Activated CD4-positive, alpha-beta T cell treated with anti-CD3 and anti-CD28 coated beads, Interleukin-2, amount 50 U/mL, for 16 hours (primary cell): ENCODE measurements at places on chromosomes 6 and 20.

DNA sequence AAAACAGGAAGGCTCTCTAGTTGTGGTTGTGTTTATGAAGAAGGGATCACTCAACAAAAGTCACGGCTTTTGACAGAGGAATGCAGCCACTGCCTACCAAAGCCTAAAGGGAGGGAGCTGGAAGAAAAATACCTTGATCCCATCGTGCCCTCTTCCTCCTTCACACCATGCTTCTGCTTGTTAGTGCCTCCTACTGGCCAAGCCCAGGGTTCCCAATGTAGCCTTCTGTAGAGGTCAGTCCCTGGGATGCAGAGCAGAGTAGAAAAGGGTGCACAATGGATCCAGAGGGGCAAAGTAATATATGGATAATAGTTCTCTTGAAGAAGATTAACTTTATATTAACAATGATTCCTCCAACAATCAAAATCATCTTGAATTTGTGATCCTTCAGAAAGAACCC lies 293.5 kb upstream of the FERMT1 start:
- no peak for DNase-seq

DNA sequence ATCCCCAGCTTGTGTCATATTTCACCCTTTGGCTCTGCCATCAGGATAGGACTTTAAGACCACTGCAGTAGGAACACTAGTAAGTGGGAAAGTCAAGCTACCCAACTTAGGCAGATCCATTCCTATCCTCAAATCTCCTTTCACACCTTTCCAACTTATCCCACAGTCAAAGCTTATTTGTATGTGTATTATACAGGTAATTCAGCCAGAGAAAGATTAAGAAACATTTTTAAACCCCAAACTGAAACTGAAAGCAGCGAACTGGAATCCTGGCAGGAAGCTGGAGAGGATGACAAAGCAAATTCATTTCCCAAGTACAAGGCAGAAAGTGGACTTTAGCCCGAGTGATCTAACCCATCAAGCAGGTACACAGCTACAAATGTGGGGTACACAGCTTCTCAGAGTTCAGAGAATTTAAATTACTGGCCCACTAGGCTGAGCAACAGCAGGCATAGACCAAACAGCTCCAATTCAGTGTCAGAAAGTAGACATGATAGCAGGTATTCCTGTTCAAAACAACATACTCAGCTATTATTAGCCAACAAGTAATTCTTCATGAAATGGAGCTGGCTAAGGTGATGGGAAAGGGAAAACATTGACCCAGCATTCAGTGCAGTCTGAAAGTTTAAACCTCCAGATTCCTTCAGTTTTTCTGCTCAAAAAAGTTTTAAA lies 39.1 kb downstream of the ILRUN start:
- peak; percentile 51 for DNase-seq

DNA sequence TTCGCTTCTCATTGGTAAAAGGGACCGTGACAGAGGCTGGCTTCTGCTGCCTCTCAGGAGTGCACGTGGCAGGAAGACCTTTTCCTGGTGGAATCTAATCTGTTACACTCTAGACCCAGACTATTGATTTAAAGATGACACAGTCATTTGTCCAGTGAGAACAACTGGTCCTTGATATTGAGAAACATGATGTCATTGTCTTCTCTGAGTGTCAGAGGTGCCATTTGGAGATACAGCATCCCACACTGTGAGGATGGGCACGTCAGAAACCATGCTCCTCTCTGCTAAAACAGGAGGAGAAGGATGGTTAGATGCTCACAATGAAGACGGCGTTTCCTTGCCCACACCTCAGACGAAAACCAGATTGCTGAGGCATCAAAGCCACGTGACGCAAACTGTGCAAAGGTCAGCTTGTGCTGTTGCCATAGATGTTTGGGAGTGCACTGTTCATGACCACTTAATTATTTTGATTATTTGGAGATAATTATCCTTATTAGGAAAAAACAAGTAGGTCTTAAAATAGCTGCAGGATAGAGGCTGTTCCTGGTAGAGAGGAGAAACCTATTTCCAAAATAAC lies 169.0 kb downstream of the SMOC2 start:
- no peak for DNase-seq

DNA sequence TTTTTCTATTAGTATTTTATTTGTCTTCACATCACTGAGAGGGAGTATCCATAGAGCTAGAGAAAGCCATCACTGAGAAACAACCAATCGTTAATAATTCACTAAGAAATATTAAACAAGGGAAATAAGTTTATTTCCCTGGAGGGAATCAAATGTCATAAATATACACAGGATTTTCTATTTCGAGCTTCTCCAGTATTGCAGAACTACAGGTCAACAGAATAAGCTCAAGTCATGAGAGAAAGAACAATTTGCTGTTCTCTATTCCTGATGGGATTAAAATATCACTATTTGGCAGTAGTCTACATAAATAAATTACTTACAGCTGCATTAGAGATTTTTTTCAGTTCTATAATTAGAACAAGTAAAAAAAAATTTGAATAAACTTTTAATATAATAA lies 2.2 kb upstream of the FAM162B start:
- DNase-seq: no peak

DNA sequence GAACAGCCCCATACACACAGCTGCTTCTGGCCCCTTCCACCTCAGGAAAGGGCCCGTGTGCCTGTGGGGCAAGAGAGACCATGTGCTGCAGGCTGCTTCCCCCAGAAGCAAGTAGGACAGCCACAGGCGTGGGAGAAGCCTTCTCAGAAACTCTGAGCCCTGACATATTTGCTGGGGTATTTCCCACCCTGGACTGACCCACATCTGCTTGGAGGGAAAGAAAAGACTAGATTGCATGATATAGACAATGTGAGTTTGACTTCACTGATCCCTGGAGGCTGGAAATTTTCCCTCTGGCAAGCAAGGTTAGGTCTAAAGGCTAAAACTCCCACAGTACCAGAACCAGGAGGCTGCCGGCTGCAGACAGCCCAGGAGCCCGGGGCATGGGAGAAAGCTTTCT lies 213.3 kb upstream of the SSTR4 start:
- no peak for DNase-seq

GRCh38 chr6:24763578-24763977 lies 11.2 kb upstream of the GMNN start:
- DNase-seq: no peak

DNA sequence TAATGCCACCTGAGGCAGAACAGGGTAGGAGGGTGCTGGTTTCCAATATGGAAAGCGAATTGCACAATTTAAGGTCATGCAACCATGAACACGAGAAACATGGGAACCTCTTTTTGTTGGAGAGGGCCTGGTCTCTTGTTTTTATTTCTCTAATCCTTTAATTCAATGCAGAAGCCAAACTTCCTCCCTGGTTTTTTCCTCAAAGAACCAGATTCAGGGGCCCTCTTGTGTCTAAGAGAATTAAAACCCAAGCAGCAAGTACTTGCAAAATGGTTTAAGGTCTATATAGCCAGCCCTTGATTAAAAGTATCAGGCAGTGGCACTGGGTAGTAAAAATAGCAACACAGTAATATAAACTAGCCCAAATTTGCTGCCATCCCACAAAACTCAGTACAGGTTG lies 19.5 kb downstream of the GSTA4 start:
- DNase-seq: no peak

- no peak for DNase-seq
Measured at GRCh38 chr6:132764370-132764769, 6.7 kb upstream of the VNN2 start.

- DNase-seq: no peak
Measured at GRCh38 chr6:124683507-124683906, 278.7 kb upstream of the RNF217 start.

DNA sequence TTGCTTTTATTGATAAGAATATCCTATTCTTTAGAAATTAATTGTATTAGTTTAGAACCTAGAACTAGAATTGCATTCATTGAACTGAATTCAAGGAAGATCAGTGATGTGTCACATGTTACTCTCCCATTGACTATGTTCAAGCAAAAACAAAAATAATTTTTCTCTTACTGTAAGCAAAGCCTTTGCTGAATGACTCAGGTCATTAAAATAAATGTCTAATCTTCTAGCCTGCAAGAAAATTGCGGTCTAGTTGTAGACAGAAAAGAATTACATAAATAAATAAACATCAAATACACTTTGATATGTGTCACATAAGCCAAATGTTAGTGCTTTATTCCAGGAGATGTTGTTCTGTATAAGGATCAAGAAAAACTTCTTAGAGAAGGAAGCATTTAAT lies 387.9 kb downstream of the ADGRB3 start:
- DNase-seq: no peak

GRCh38 chr20:4812641-4813075 lies 90.9 kb downstream of the PRND start:
- DNase-seq: peak; percentile 23

DNA sequence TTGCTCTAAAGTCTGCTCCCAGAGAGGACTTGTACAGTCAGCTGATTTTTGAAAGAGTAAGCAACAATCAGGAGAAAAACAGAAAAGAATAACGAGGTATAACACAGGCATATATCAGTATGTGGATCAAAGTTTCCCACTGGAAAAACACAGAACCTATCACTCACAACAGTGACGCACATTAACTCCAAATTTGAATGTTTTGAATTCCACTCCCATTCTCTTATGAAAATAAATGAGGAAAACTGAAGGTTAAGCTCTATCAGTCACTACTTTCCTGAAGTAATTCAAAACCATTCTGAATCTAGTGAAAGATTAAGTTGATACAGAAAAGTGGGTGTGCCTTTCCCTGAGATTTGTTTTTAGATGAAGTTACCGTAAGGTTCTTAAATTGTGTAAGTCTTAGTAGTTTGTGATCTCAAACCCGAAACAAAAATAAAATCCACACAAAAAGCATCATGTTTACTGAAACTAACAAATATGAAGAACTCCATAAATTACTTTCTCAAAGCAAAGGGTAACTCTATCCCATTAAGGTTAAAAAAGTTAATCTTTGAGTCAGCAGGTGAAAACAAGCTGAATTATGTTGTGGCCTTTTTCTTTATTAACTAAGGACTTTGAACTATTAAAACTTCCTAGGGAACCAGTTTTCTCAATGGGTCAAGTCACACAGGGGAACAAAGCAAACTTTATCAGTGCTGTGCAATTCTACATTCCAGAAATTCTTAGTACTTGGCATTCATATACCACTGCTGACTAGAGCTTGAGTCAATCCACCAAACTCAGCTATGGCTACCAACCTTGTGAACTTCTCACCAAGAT lies 115.7 kb downstream of the OGFRL1 start:
- no peak for DNase-seq

DNA sequence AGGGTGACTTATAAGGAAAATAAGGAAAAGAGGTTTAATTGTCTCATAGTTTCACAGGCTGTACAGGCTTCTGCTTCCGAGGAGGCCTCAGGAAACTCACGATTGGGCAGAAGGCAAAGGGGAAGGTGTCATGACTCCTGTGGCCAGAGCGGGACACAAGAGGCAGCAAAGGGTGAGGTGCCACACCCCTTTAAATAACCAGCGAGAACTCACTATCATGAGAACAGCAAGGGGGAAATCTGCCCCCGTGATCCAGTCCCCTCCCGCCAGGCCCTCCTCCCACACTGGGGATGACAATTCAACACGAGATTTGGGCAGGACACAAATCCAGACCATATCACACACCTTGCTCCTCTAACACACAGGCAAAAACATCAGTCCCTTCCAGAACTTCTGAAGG lies 254.0 kb downstream of the DLL1 start:
- no peak for DNase-seq

- DNase-seq: no peak
Measured at GRCh38 chr6:149200282-149200945, 117.1 kb upstream of the TAB2 start.

DNA sequence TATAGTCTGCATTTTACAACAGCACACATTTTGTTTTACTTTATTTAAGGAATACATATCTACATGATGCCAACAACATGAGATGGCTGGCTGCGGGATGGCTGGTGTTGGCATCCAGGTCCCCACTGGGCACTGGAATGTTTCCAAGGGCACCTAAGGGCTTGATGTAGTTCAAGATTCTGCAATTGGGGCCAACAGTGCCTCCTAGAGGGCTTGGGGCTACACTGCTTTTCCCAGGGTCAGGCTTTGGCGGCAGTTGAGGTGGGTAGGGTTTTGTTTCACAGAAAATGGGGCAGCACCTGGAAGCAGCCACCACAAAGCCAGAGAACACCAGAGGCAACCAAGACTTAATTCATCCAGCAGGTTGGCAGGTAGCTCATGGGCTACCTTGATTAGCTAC lies 202.2 kb upstream of the PRND start:
- peak; percentile 41 for DNase-seq

GRCh38 chr20:18223409-18223808 lies 64.9 kb upstream of the ZNF133 start:
- no peak for DNase-seq

DNA sequence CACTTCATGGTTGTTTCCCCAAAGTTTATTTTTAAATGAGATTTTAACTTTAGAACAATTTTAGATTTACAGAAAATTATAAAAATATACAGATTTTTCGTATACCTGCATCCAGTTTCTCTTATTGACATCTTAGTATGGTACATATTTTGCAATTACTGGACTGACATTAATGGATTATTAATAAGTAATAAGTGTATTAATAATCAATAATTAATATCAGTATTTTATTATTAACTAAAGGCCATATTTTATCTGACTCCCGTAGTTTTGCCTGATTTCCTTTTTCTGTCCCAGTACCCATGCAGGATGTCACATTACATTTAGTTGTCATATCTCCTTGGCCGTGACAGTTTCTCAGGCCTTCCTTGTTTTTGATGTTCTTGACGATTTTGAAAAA lies 307.0 kb downstream of the C6orf118 start:
- DNase-seq: no peak

DNA sequence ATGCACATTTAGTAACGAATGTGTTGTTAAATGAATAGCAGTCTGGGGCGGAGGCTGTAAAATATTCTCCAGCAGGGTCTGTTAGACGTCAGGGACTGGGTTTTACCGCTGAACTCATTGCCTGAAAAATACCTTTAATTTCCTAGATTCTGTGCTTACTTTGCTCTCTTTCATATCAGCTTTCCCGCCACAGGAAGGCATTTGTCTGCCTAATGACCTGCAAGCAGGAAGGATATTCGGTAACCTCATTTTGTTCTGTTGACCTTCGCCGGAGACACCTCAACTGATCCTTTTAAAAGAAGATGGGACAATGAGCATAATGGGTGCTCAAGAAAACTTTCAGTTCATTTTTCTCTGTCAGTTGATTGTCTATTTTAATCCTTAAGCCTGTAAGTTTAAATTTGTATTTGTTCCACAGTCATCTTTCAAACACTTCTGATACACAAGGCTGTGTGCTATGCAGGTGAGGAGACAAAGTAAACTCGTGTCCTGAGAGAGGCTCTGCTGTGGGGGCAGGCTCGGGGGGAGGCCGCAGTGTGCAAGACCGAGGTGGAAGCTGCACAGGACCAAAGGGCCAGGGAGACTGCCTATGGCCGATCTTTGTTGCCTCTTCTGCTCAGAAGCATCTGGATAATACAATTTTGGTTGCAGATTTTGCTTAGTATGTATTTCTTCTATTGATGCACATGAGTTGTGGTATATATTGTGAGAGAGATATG lies 27.4 kb upstream of the SIM1 start:
- DNase-seq: no peak

DNA sequence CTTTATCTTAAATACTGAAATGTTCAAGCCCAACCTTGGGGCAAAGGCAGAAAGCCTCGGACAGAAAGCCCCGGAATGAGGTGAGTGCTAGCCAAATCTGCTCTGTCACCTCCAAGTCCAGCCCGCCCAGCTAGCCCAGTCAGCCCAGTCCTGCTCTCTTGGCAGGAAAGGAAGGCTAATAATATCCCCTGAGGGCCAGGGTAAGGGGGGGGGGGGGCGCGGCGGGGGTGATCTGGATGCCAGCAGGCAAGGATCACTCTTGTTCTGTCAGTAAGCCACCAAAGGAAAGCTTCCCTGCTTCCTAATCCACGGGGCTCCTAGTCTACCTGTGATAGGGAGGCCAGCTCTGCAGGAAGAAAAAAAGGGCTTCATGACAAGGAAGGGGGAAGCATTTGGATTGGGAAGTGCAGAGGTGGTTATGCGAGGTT lies 1.1 kb downstream of the NDRG3 start:
- no peak for DNase-seq
